Activated gamma-delta T cell treated with anti-CD3 and anti-CD28 coated beads, Interleukin-2, amount 50 U/mL, for 16 hours (primary cell): ENCODE measurements at places on chromosomes 7 and 10.

DNA sequence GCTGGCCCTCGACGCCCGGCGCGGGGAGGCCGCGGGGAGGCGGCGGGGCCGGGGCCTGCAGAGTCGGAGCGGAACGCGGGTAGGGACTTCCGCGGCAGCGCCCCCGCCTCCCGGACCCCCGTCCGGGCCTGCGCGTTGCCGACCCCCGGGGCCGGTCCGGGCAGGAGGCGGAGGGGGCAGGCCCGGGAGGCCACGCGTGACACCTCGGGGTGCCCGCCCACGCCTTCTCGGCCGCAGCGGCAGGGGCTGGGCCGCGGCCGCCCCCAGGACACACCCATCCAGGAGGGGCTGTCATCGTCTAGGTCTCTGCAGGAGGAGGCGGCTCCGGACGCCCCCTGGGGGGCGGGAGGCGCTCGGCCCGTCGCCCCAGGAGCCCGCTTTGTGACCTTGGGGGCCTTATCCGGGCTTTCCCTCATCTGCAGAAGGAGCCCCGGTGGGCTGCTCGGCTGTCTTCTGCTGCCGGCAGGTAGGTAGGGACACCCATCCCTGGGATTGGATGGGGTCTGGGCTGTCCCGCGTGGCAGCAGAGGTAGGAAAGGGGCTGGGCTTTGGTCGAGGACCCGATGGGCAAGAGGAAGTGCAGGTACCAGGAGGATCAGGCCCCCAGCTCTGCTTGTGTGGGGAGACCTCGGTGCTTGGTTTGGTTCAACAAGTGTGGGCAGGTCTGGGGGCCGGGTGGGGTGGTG is 569 bp downstream of the ZNF316 start:
- peak; percentile 55 for DNase-seq

DNA sequence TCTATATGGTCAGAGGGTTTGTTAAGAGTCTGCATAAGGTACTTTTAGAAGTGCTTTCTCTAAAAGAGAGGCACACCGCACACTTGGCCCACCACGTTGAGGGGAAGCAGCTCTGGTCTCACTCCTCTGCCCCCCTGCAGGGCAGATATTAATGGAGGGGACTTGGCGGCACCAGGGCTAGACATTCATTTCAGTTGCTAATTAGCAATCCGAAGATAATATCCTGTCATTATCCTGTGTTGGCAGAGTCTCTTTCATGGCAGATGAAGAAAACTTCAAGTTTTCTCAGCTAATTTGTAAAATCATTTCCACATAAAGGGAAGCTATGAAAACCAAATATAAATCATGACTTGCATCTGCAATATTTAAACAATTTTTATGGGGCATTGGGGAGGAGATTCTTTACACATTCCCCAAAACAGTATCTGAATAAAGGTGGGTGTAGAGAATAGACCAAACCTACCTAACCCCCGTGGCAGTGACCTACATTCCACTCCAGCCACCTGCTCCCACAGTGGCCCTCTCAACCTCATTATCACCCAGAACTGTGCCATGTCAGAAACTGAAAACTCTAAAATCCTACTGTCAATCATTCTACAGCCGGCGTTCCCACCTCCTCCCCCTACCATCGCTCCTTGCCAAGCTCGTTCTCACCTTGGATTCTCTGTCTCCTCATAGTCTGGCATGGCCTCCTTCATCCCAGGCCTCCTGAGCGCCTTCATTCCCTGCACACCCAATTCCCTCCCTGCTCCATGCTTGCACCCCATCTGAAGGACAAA is 54.1 kb upstream of the STK17A start:
- DNase-seq: no peak

DNA sequence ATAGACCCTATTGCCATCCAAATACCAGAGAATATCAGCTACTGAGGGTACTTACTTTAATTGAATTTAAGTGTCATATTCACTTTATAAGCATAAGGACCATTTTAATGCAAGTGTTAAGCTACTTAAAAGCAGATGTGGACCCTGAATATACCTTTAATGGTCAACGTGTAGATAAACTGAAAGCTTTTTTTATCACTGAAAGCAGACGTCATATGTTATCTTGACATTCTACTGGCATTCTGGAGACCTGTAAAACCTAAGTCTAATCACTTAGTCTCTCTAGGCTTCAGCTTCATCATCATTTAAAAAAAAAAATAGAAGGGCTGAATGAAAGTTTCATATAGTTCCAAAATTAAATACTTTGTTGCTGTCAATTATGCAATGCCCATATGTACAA is 116.5 kb downstream of the ELAPOR2 start:
- DNase-seq: no peak

- no peak for DNase-seq
Observed at GRCh38 chr7:14047709-14048399, 58.4 kb upstream of the ETV1 start.

DNA sequence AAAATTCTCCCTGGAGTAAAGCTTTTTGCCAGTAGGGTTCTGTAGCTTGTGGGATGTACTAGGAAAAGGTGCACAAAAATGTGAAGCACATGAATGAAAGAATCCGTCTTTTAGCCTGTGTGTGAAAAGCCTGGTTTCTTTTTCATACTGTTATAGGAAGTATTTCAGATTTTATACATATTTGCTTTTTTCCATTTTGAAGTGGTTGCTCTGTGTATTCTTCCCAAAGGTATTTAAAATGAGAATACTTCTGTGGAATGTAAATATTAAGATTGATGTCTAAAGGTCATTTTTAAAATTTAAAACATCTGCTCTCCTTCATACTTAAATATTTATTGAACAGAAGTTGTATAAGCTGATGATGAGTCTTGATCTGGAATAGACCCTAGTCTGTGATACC is 96.8 kb downstream of the CDK14 start:
- DNase-seq: no peak

GRCh38 chr10:127300868-127301321 is 104.5 kb upstream of the INSYN2A start:
- no peak for DNase-seq

DNA sequence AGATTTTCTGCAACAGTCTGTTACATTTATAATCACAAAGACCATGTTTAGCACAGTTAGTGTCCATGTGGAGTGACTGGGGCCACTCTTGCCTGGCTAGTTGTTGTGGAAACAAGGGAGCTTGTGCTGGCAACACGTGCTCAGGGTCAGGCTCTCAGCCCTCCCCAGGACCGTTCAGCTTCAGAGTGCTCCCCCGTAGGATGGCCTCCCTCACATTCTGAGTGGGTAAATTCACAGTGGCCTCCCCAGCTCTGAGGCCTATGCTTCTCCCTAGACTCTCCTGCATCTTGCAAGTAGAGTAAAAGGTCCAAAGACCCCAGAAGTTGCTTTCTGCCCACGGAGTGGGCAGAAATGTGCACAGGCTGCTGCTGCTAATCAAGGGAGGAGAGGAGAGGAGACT is 122.3 kb downstream of the ADCY1 start:
- DNase-seq: no peak

DNA sequence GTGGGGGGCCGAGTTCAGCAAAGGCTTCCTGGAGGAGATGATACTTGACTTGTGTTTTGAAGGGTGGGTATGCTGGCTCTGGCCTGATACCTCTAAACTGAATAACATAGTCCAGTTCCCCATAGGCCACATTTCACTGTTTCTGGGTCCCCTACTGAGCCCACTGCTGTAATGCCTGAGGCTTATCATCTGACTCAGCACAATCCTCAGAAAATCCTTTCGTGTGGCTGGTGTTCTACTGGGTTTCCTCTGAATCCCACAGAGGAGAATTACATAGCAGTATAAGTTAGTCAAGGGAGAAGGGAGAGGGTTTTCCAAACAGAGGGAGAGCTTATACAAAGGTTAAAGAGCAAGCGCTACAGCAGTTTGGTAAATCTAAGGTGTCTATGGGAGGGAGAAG is 2.8 kb upstream of the R3HCC1L start:
- DNase-seq: no peak
